WTC11 (cell line): ENCODE measurements at places on chromosomes 7 and 10.

DNA sequence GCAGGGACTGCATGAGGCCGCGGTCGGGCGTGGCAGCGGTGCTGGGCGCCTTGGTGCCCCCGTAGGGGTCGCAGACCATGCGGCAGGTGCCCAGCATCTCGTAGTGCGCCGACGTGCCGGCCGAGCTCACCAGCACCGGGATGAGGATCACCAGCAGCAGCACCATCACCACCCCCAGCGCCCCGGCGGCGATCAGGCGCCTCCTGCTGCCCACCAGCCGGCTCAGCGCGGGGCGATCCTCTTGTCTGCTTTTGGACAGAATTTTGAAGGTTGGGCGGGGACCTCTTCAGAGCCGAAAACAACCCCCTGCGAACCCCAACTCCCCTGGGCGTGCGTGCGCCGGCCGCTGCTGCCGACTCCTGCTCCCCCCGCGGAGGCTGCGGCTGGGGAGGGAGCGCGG is 779 bp downstream of the C1QL3 start:
- DNase-seq = peak; percentile 66

- DNase-seq = no peak
These were observed 190.9 kb downstream of the DNAJB6 start for GRCh38 chr7:157527686-157528085.

- no peak for DNase-seq
These were observed 98.3 kb downstream of the CDH23 start for GRCh38 chr10:71494980-71495381.

- DNase-seq = peak; percentile 61
These were observed 14.8 kb upstream of the WAPL start for GRCh38 chr10:86536294-86536861.

DNA sequence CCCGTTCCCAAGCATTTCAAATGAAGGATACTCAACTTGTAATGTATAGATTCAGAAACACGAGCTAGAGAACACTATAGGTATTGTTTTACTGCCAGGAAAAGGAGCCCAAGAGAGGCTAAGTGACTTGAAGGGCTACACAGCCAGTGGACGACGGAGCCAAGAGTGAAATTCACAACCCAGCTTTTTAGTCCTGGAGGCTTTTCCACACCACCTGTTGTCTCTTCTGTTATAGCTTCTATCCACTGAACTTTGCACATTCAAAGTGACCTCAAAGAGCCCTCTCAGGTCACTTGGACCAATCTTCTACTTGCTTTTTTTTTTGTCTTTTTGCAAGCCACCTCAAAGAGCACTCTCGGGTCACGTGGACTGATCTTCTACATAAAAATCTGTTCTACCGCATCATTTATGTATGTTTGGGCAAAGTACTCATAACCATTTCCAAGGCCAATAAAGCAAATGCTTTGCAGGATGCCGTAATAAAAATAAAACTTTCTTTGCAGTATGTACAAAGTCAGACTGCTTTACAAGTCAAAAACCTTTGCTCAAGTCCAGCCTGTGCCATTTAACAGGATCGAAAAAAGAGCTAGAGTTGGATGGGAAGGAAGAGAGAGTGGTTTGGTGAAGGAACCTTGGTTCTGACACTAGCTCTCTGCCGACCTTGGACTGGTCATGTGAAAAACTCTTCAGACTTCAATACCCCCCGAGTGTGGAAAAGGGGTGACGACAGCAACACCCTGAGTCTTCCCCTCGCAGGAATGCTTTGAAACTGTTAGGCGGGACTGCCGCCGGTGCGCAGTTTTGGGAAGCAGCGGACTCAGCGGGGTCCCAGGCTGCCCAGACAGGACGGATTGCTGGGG is 821 bp downstream of the SLC35B4 start:
- peak; percentile 40 for DNase-seq

DNA sequence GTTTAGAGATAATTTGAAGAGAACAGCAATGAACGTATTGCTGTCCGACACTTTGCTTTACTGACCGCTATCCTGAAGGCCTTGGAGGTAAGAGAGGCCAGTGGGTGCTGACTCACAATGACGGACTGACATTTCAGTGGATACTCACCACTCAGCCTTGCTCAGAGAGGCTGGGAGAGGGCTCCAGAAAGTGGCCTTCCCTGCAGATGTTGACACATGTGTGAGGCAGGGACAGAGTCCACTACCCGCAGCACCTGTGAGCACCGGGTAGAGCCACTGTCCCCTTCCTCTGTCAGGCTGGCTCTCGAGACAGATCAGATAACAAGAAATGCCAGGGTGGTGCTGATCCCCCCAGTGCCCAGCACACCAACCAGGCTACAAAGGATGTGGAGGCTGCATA is 75.0 kb downstream of the GPR26 start:
- no peak for DNase-seq

DNA sequence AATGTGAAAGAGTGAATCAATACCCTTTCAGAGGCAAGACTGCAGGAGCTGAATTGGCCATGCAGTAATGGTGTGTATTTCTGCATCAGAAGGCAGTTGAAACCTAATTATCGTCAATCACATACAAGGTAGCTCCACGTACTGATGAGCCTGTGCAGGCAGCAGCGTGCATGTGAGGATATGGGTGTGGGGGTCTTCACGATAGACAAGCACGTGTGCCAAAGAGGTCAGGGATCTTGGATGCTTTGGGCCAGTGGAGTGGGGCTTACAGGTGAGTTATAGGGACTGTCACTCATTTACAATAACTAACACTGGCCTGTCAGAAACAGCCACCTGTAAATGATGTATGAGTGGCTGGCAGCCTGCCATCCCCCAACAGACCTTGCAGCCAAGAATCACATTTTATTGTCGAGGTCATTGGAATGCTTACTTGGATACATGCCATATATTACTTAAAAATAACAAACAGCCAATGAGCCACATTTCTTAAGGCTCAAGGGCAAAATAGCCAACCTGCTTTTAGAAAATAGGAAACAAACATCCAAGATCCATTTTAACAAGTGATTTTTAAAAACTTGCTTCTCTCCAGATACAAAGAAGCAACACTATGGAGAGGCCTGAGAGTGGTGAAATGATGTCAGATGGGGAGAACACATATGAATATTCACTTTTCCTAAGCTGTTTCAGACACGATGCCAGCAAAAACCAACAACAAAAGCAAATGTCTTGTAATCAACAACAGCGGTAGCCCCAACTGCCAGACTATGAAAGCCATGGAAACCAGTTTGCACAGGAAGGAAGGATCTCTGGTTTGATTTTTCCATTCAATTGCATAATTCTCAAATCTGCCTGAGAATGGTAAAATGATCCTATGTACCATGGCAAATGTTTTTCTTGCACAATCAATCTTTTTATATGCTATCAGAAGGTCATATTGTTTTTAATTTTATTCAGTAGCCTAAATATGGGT is 210.7 kb downstream of the SKAP2 start:
- DNase-seq = no peak
